ENCODE measurements at places on chromosomes 1 and 21. TPM values are rescaled to one million over a fixed set of nuclear protein-coding genes. Genes with fewer than 3 reads are reported as not detected.

DNA sequence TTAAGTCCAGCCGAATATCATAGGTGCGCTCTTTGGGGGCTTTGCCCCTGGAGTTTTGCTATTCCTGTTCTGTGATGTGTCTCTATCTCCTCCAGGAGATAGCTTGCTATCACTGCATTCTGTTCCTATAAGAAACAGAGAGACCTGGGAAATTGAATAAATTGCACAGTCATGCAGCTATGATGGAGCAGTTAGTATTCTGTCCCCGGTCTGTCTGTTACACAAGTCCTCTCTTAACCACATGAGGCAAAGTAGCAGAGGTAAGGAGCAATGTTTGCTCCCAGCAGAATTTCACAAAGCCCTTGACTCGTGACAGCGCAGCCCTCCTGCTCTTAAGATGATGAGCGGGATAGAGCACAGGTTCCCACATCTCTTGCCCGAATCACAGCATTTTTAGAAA is 63.9 kb upstream of the GRHL3 start:
- no peak for DNase-seq

DNA sequence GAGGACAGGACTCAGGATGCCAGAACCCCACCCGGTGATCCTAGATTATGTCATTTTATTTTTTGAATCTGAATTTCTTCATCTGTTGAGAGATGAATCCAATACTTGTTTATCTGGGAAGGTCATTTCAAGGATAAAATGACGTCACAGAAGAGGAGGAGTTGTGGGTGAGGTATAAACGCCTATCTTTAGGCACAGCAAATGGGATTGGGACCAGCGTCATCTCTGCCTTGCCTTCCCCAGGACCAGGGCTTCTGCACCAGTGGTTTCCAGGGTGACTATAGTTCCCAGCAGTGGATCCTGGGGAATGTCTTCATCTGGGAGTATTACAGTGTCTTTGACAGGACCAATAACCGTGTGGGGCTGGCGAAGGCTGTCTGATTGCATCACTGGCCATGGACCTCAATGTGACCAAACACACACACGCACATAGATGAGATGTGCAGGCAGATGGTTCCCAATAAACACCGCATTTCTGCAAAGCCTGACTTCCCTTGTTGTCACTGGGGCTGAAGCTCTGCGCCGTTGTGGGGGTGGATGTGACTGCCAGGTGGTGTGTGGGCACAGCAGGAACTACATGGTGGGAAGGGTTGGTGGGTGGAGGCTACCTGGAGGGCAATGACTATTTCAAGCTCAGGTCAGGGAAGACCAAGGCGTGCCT is 28.1 kb downstream of the KCNA10 start:
- DNase-seq, result no peak

The OLFML2B gene
- polyA plus RNA-seq, result 10.5 TPM

GRCh38 chr1:97599447-97599846 is 321.4 kb downstream of the DPYD start:
- DNase-seq, result no peak

The C1orf226 gene
- polyA plus RNA-seq, result 19.7 TPM

The TMEM125 gene
- 12.7 TPM for polyA plus RNA-seq

- no peak for DNase-seq
These were observed 36.7 kb downstream of the NPHP4 start for GRCh38 chr1:5955479-5955977.

GRCh38 chr1:23559985-23560741 is 862 bp upstream of the ID3 start:
- no peak for DNase-seq
